Naive thymus-derived CD8-positive, alpha-beta T cell (primary cell): ENCODE measurements at places on chromosomes 7 and 10. TPM values are rescaled to one million over a fixed set of nuclear protein-coding genes. Genes with fewer than 3 reads are reported as not detected.

Gene ZNF518A
- 10.2 TPM for polyA plus RNA-seq

Gene PRKAR2B
- polyA plus RNA-seq, result 0.63 TPM

Gene TMEM176B
- polyA plus RNA-seq, result 0.69 TPM

Gene CELF2
- polyA plus RNA-seq, result 153 TPM

Gene SEMA3E
- not detected for polyA plus RNA-seq

Gene C10orf62
- not detected for polyA plus RNA-seq

Gene NEUROD6
- not detected for polyA plus RNA-seq

Gene NRCAM
- polyA plus RNA-seq, result 18.2 TPM

Gene ZNF282
- 0.90 TPM for polyA plus RNA-seq

Gene FXYD4
- polyA plus RNA-seq, result not detected

Gene PAPOLB
- polyA plus RNA-seq, result not detected

Gene C7orf57
- polyA plus RNA-seq, result not detected

Gene ZNF736
- 2.2 TPM for polyA plus RNA-seq

Gene PDGFA
- not detected for polyA plus RNA-seq

Gene GJD4
- not detected for polyA plus RNA-seq

Gene FAM25A
- not detected for polyA plus RNA-seq

Gene PLEKHS1
- polyA plus RNA-seq, result not detected

Gene GATA3
- 23.9 TPM for polyA plus RNA-seq

Gene FZD1
- polyA plus RNA-seq, result not detected

Gene ACBD7
- 0.19 TPM for polyA plus RNA-seq

Gene IKZF1
- 257 TPM for polyA plus RNA-seq

Gene GNGT1
- polyA plus RNA-seq, result not detected

Gene RADIL
- 0.07 TPM for polyA plus RNA-seq

Gene TNS3
- polyA plus RNA-seq, result not detected

Gene DUS4L
- polyA plus RNA-seq, result 5.6 TPM

Gene PRPS1L1
- not detected for polyA plus RNA-seq

Gene CDK6
- 10.1 TPM for polyA plus RNA-seq

Gene AKR1C3
- polyA plus RNA-seq, result 0.91 TPM

Gene FRAT1
- polyA plus RNA-seq, result 12.8 TPM

Gene AEBP1
- 4.2 TPM for polyA plus RNA-seq

Gene PRF1
- polyA plus RNA-seq, result 435 TPM

Gene CALML5
- not detected for polyA plus RNA-seq

Gene SLC13A4
- polyA plus RNA-seq, result not detected

Gene SKAP2
- 5.1 TPM for polyA plus RNA-seq

Gene IFIT1
- 2.9 TPM for polyA plus RNA-seq

Gene OR2A1
- polyA plus RNA-seq, result 0.55 TPM

Gene TMEM184A
- polyA plus RNA-seq, result not detected

Gene SAP25
- not detected for polyA plus RNA-seq

Gene PDE1C
- polyA plus RNA-seq, result not detected

Gene CLCN1
- not detected for polyA plus RNA-seq

Gene EFCAB10
- not detected for polyA plus RNA-seq

Gene LIPN
- polyA plus RNA-seq, result not detected
